ENCODE measurements at places on chromosomes 12 and 14.

DNA sequence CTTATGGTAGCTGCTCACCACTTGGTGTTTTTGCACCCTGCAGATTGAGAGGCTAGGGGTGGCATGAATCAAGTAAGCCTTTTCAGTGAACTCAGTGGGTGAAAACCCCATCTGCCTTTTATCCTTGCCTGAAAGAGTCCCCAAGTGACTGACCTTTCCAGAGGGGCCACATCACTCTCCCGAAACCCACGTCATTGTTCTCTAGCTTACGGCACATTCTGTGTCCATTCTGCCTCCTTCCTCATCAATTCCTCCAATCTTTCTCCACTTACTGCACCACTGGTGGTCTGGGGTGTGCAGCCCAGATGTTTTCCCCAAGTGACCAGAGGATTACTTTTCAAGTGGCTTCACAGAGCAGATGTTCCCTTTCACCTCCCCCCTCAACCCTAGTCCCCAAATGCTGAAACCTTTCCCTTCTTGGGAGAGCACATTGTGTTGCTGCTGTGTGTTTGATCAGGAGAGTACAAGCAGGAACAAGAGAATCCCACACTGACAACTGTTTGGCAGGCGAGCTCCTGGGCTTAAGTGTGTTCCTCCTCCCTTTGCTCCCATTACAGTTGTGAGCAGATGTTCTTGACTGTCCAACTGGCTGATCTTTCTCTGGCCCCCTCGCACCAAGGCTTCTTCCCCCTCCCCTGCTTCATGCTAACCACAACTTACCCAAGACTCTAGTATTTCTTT lies 138.0 kb upstream of the IGF1 start:
- DNase-seq, result no peak

- no peak for DNase-seq
Measured at GRCh38 chr12:14289601-14290000, 75.9 kb upstream of the ATF7IP start.

- DNase-seq, result no peak
Measured at GRCh38 chr12:29425722-29426121, 44.8 kb upstream of the ERGIC2 start.

DNA sequence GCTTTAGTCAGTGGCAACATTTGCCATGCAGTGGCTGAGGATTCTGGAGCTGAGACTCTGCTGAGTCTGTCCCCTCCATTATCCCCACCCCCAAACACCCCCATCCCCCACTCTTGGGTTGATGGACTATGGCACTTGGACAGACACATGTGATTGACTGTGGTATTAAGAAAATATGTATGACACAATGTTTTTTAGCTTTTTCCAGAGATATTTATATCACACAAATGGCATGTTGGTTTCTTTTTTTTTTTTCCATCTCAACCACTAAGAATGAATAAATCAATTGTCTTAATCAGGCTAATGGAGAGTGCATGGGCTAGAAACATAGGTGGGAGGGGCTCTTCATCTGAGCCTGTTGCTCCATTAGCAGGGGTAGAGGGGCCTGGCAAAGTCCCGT lies 30.7 kb upstream of the MAP1LC3B2 start:
- no peak for DNase-seq

- no peak for DNase-seq
Measured at GRCh38 chr14:89041257-89041582, 216.8 kb downstream of the TTC8 start.

GRCh38 chr12:82176026-82176425 lies 182.2 kb downstream of the CCDC59 start:
- no peak for DNase-seq

GRCh38 chr14:100622224-100622623 lies 35.0 kb upstream of the BEGAIN start:
- DNase-seq, result no peak

DNA sequence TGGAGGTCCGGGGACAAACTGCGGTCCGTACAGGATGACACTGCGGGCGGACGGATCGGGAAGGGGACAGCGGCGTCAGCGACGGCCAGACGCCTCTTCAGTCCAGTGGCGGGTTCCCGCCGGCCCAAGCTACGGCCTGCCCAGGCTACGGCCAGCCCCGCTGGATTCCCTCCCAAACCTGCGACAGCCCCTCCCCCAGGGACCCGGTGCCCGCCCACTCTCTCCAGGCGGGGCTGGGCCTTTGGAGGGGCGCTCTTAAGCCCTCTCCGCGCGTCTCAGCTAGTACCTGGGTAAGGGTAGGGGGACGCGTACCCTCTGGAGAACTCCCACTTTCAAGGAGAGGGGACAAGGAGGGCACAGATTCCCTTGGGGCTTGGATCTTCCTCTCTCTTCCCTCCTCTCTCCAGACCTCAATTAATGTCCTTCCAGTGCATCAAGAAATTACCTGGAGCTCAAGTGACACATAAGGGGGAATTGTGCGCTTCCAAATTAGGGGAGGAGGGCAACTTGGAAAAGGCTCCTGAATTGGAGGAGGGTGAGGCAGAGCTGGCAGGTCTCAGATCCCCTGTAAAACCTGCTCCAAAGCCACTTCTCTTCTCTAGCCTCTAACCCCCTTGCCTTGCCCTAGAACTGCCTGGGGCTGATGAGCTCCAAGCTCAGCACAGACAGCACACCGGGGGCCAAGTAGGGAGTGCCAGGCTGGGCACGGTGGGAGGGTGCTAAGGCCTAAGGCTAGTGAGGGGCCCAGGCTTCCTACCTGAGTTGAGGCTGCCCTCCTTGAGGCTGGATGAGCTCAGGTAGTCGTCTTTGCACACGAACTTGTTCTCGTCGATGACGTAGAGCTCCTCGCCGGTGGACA lies 3.1 kb downstream of the LHX5 start:
- no peak for DNase-seq

- DNase-seq, result no peak
Measured at GRCh38 chr14:77120771-77121743, 20.5 kb downstream of the ZDHHC22 start.

DNA sequence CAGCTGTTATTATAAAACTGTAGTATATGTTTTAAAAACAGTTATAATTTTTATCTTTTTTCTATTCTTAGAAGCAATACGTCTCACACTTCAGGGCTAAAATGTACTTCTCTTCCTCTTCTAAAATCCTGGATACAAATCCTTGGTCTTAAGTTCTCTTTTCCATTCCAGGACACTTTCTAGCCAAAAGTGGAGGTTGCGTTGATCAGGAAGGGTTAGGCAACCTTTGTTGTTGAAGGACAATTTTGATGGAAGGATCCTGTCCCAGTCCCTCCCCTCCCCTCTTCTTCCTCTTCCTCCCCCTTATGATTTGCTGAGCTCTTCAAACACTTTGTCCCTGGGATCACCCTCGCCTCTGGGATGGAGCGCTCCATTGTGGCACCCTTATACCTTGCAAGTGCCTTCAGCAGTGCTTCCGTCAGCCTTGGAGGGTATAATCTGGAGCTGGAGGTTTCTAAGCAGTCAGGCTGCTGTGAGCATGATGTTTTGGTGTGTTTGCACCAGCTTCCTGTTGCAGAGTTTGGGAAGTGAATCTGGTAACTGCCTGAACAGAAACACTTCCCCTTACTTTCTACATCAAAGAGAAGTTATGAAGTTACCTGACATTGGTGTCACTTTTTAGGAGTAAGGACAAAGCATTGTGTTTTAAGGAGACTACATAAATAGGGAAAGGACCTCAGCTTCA lies 87.4 kb upstream of the SLC38A2 start:
- DNase-seq, result no peak

GRCh38 chr14:72788255-72788654 lies 105.6 kb downstream of the DPF3 start:
- no peak for DNase-seq

DNA sequence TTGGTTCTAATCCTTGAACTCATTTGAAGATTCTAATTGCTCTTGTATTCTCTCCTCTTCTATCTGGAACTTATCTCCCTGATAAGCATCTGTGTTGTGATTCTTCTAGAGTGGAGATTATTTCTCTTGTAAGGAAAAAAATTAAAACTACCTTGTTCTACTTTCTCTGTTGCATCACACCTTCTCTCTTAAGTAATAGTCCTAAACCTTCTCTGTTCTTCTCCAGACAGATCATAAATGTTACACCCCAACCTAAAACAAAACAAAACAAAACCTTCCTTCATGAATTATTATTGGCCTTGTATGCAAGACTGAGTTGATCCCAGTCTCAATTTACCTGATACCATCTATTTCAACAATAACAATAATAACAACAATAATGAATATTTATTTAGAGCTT lies 612.1 kb downstream of the DIO2 start:
- no peak for DNase-seq

DNA sequence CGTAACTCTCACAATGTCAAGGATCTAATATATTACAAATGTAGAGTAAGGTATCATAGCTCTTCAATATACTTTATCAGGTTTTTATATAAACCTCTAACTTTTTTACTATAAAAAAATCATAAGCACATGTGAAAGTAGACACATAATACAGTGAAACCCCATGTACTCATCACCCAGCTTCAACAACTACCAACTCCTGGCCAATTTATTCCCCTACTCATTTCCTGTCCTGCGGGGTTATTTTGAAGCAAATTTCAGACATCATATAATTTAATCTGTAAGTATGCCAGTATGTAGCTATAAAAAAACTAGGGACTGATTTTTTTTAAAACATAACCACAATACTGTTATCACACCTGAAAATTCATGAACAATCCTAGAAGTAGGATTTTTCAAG lies 47.7 kb downstream of the NOPCHAP1 start:
- no peak for DNase-seq

- DNase-seq, result no peak
Measured at GRCh38 chr14:87094913-87095312, 898.1 kb downstream of the GALC start.

GRCh38 chr12:79174626-79175025 lies 310.1 kb downstream of the SYT1 start:
- DNase-seq, result peak; percentile 20

DNA sequence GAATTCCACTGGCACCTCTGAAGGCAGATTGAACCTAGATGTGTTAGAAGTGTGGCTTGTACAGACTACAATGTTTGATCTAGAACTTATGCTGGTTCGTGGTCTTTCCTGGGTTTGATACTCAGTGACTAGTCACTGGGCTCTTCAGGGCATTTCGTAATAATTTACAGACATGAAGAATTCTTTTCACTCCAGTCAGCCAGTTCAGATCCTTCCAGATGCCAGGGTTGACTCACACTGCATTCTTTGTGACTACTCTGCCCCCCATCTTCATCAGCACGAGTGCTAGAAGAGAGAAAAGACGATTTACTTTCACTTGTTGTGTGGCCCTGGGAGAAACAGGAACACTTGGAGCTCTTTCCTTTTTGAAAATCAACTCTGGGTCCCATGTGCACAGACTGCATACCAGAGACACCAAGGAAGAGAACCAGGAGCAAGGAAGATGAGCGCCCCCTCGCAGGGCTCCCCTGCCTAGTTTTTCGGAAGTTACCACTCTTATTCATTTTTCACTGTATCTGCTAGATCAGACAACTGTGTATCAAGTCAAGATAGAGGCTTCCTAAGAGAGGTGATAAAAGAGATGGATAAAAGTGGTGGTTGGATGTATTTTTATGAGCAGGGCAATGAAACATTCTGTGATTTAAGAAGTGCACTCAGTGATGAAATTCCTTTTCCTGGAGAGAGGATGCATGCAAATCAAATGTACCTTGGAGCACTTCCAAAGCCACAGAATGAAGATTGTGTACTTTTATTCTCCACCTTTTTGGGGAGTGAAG lies 33.5 kb upstream of the EVL start:
- peak; percentile 93 for DNase-seq

- DNase-seq, result no peak
Measured at GRCh38 chr14:77023001-77023996, 5.2 kb downstream of the IRF2BPL start.

Data from HFF-Myc (cell line).